ENCODE measurements at places on chromosomes 12 and 14. TPM values are rescaled to one million over a fixed set of nuclear protein-coding genes. Genes with fewer than 3 reads are reported as not detected.

DNA sequence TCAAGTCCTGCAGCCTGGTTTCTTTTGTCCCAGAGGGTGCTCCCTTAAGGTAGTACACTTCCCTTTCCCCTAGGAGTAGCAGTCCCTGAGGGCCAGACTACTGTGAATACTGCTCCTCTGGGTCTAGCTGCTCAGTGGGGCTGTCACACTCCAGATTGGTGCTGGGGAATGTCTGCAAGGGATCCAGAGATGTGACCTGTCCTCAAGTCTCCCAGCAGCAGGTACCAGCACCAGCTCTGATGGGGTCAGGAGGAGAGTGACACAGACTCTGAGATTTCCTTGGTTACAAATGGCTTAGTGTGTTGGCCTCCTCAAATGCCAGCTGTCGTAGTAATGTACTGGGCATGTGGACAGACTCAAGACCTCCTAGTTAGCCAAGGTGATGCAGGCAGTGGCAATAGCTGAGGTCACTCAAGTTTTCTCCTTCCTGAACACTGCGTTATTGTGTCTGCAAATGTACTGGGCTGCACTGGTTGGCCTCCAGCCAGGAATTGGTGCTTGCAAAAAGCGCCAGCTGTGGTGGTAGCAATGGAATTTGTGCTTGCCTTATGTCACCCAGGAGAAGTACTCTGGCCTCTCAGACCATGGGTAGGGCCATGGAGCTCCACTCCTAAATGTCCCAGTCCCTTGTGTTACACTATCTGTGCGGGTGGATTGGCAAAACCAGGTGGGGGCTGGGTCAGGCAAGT is 36.4 kb upstream of the AEBP2 start:
- no peak overlapping the region for H3K27ac ChIP-seq
- no peaks in the 10 kb centered on the region for H3K4me1 ChIP-seq
- no peaks in the 10 kb centered on the region for H3K27me3 ChIP-seq

DNA sequence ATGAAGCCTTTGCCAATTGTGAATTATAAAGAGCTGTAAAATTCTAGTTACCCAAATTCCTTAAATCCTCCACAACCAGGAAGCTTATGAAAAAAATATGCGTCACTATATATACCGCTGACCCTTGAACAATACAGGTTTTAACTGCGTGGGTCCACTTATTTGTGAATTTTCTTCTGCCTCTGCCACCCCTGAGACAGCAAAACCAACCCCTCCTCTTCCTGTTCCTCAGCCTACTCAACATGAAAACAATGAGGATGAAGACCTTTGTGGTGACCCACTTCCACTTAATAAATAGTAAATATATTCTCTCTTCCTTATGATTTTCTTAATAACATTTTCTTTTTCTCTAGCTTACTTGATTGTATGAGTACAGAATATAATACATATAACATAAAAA is 42.2 kb downstream of the CMKLR1 start:
- DNase-seq, result no peak
- H3K36me3 ChIP-seq, result no peaks in the 10 kb centered on the region
- H3K27me3 ChIP-seq, result no peaks in the 10 kb centered on the region
- no peak overlapping the region for H3K27ac ChIP-seq
- no peaks in the 10 kb centered on the region for H3K4me1 ChIP-seq
- H3K4me3 ChIP-seq, result no peak overlapping the region

- H3K4me3 ChIP-seq, result peak overlapping the region; percentile 3
- H3K27me3 ChIP-seq, result no peaks in the 10 kb centered on the region
- no peaks in the 10 kb centered on the region for H3K36me3 ChIP-seq
- H3K4me1 ChIP-seq, result peaks cover 30% of the 10 kb centered on the region
- no peak for DNase-seq
Observed at GRCh38 chr12:94615260-94616181, 34.8 kb downstream of the TMCC3 start.

DNA sequence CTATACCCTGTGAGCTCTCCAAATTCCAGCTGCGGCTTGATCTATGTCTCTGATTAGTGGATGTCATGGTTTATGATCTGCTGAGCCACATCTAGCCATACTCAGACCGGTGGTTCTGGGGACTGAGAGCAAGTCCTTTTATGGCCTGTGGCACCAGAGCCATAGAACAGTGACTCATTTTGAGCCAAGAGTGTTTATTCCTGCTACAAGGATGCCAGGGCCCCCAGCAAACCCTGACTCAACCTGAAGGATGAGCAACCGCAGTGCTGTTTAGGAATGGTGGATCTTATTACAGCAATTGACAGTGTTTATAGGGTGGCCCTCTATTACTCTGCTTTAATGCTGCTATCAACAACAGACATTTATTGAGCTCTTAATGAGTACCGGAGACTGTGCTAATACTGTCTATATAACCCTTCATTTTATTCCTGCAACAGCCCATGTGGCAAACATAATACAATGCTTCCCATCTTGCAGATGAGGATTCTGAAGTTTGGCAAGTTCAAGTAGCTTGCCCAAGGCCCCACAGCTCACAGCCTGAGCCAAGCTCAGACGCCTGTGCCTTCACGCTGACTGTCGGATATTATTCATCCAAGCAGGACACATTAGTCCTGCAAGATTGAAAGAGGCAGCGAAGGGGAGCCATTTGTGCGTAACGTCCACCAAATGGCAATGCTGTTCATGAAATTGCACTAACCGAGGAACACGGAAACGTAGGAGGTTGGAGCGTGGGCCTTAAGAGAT is 273.6 kb upstream of the PWP1 start:
- no peaks in the 10 kb centered on the region for H3K36me3 ChIP-seq
- no peaks in the 10 kb centered on the region for H3K27me3 ChIP-seq
- H3K4me3 ChIP-seq, result no peak overlapping the region

- H3K27ac ChIP-seq, result no peak overlapping the region
- H3K36me3 ChIP-seq, result no peaks in the 10 kb centered on the region
- no peaks in the 10 kb centered on the region for H3K27me3 ChIP-seq
- H3K4me1 ChIP-seq, result peaks cover 2% of the 10 kb centered on the region
Observed at GRCh38 chr14:25055992-25056687, 6.2 kb upstream of the STXBP6 start.

DNA sequence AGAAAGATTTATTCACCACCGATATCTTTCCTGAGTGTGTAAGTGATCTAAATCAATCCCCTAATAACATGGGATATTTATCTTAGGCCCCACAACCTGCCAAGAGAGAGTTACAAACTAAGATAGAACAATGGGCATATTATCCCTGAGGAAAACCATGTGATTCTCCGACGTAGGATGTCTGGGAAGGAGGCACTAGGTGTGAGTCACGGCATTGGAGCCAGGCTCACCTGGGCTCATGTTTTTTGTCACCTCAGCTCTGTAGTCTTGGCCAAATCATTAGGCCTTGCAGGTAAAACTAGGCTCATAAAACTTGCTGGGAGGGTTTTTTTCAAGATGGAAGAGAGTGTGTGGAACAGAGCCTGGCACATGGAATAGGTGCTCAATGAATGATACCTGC is 129.7 kb upstream of the PLEKHG7 start:
- H3K4me1 ChIP-seq, result peaks cover 8% of the 10 kb centered on the region
- H3K27ac ChIP-seq, result no peak overlapping the region
- DNase-seq, result no peak
- H3K36me3 ChIP-seq, result no peaks in the 10 kb centered on the region
- H3K27me3 ChIP-seq, result no peaks in the 10 kb centered on the region
- no peak overlapping the region for H3K4me3 ChIP-seq

- no peak overlapping the region for H3K4me3 ChIP-seq
- H3K4me1 ChIP-seq, result no peaks in the 10 kb centered on the region
- no peaks in the 10 kb centered on the region for H3K36me3 ChIP-seq
- DNase-seq, result no peak
- H3K27me3 ChIP-seq, result no peaks in the 10 kb centered on the region
Observed at GRCh38 chr12:59403259-59403932, 192.4 kb upstream of the SLC16A7 start.

- DNase-seq, result no peak
- no peaks in the 10 kb centered on the region for H3K4me1 ChIP-seq
- H3K27ac ChIP-seq, result no peak overlapping the region
- no peaks in the 10 kb centered on the region for H3K27me3 ChIP-seq
Observed at GRCh38 chr12:7601406-7601805, 64.3 kb downstream of the APOBEC1 start.

- H3K36me3 ChIP-seq, result no peaks in the 10 kb centered on the region
- no peak overlapping the region for H3K4me3 ChIP-seq
- no peak overlapping the region for H3K27ac ChIP-seq
- no peak for DNase-seq
- H3K4me1 ChIP-seq, result peaks cover 28% of the 10 kb centered on the region
Observed at GRCh38 chr14:61148742-61149350, 132.3 kb downstream of the TMEM30B start.

- H3K4me1 ChIP-seq, result no peaks in the 10 kb centered on the region
- no peak overlapping the region for H3K4me3 ChIP-seq
- no peak for DNase-seq
- H3K36me3 ChIP-seq, result no peaks in the 10 kb centered on the region
- no peak overlapping the region for H3K27ac ChIP-seq
Observed at GRCh38 chr14:72291908-72292688, 359.9 kb downstream of the RGS6 start.

- H3K27me3 ChIP-seq, result no peaks in the 10 kb centered on the region
- no peak overlapping the region for H3K4me3 ChIP-seq
- DNase-seq, result no peak
- H3K36me3 ChIP-seq, result no peaks in the 10 kb centered on the region
Observed at GRCh38 chr12:20342111-20342510, 26.2 kb upstream of the PDE3A start.

- DNase-seq, result no peak
- H3K4me1 ChIP-seq, result no peaks in the 10 kb centered on the region
- H3K27me3 ChIP-seq, result no peaks in the 10 kb centered on the region
- no peak overlapping the region for H3K4me3 ChIP-seq
Observed at GRCh38 chr12:62516927-62517326, 50.3 kb downstream of the MON2 start.

DNA sequence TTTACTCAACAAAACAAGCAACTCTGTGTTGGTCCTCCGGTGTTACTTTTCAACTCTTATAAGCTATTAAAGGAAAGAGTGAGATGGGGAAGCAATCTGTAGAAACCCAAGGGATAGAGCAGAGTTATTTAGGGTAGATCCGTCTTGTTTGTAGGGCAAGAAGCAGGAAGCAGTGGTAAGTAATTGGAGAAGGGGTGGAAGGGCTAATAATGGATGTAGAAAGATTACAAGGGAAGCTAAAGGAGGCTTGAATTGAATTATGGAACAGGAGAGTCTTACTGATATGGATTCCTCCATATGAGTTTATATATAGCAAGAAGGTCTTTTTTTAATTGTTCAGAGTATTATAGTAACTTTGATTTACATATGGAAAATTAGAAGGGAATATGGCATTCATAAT is 72.7 kb downstream of the MNAT1 start:
- H3K36me3 ChIP-seq, result no peaks in the 10 kb centered on the region
- H3K27me3 ChIP-seq, result no peaks in the 10 kb centered on the region
- H3K4me3 ChIP-seq, result no peak overlapping the region
- no peak overlapping the region for H3K27ac ChIP-seq
- no peak for DNase-seq
- no peaks in the 10 kb centered on the region for H3K4me1 ChIP-seq

DNA sequence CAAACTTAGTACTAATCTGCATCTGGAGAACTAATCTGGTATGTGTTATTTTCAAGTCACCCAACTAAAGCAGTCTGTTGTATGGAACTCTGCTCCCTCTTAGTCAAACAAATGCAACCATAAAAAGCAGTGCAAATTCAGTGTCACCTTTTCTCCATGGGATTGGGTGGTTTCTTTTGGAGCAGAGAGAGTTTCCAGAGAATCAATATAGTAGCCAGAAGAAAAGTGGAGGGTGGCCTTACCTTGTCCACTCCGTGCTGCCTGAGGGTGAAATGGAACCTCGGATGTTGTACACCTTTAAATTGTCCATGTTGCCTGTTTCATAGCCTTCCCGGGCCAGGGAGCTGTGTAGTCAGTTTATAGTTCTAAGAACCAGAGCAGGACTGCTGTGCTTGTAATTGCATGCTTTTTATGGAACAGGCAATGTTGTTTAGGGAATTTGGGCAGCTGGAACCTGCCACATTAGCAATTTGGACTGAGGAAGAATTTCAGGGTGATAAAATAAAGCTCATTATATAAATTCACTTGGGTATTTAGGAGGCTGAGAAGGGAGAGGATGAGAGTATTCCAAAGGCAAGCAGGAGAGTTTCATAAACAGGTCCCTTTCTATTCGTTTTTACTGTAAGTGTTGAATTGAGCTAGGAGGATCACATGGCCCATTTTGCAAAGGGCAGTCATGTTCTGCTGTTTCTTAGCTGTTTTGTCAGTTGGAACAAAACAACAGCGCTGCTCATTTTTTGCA is 60.5 kb downstream of the CRADD start:
- no peaks in the 10 kb centered on the region for H3K36me3 ChIP-seq
- H3K27me3 ChIP-seq, result no peaks in the 10 kb centered on the region
- DNase-seq, result peak; percentile 84
- H3K4me3 ChIP-seq, result peak overlapping the region; percentile 25

- H3K27ac ChIP-seq, result no peak overlapping the region
- H3K4me3 ChIP-seq, result no peak overlapping the region
- no peak for DNase-seq
- peaks cover 3% of the 10 kb centered on the region for H3K36me3 ChIP-seq
Observed at GRCh38 chr14:64110802-64111201, 183.4 kb downstream of the ESR2 start.

GRCh38 chr14:96538097-96538989 is 36.2 kb downstream of the PAPOLA start:
- no peak overlapping the region for H3K4me3 ChIP-seq
- H3K27ac ChIP-seq, result no peak overlapping the region
- no peaks in the 10 kb centered on the region for H3K4me1 ChIP-seq

DNA sequence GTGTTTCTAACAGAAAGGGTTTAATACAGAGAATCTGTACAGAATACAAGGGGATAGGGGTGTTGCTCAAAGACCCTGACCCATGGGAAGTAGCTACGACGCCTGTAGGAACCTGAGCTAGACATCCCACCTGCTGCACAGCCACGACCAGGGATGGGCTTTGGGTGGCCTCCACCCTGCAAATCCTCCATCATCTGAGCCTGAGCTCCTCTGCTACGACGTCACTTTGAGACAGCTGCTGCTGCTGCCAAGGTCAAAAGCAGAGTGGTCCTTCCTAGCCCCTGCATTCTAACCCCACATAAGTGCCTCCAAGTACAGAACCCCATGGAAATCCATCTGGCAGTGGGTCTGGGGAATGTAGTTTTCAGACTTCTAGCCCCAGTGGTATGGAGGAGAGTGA is 43.8 kb downstream of the JAG2 start:
- no peaks in the 10 kb centered on the region for H3K36me3 ChIP-seq
- DNase-seq, result peak; percentile 25
- H3K4me1 ChIP-seq, result no peaks in the 10 kb centered on the region
- no peak overlapping the region for H3K4me3 ChIP-seq
- no peaks in the 10 kb centered on the region for H3K27me3 ChIP-seq

DNA sequence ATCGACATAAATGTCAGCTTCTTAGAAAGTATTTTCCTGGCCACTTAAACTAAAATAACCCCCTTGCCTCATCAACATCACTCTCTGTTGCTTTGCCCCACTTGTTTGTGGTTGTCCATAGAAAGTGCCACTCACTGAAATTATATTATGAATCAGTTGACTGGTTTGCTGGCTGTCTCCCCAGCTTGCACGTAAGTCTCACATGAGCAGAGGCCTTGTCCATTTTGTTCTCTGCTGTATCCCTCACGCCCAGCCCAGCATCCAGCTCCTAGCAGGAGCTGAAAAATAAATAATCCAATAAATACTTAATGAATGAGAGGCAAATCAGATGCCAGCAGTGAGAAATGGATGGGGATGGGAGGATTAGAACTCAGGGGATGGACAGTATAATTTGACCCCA is 159.3 kb downstream of the KSR2 start:
- no peaks in the 10 kb centered on the region for H3K4me1 ChIP-seq
- DNase-seq, result no peak
- H3K27ac ChIP-seq, result no peak overlapping the region

The CLEC2B gene
- 15.8 TPM for total RNA-seq

The LTBR gene
- total RNA-seq, result 85.2 TPM

The SLC25A47 gene
- not detected for total RNA-seq

The LTA4H gene
- 66.8 TPM for total RNA-seq

Data from sigmoid colon (tissue), 7 donors.